ENCODE measurements at places on chromosomes 1 and 21.

GRCh38 chr1:214259353-214259977 lies 21.5 kb upstream of the SMYD2 start:
- no peak for DNase-seq

DNA sequence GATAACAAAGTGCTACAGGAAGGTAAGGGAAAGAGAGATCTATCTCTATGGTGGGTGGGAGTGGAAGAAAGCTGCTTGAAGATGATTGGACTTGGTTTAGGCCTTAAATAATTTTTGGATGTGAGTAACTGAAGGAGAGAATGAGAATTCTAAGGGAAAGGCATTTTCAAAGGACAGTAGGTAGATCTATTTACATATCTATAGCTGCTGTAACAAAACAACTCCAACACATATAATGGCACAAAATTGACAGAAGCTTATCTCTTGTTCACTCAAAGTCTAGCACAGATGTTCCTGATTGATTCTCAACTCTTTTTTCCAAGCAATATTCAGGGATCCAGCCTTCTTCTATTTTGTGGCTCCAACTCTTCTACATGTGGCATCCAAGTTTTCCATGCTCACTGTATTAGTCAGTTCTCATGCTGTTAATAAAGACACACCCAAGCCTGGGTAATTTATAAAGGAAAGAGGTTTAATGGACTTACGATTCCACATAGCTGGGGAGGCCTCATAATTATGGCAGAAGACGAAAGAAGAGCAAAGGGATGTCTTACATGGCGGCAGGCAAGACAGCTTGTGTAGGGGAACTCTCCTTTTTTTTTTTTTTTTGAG lies 3.1 kb upstream of the DDAH1 start:
- DNase-seq: no peak

DNA sequence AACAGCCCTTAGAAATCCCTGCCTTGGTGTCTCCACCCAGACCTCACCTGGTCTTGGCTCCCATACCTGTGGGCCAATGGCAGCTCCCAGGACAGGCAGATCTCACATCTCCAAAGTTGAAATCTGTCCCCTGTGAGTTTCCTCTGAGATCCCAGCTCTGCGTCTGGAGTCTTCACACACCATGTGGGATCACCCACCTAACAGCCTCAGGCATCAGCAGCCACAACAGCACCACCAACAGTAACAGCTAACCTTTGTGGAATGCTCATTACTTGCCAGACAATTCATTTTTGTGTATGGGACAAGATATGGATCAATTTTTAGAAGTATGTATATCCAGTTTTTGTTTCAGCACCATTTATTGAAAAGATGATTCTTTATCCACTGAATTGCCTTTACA lies 523.2 kb downstream of the MATN1 start:
- DNase-seq: no peak

DNA sequence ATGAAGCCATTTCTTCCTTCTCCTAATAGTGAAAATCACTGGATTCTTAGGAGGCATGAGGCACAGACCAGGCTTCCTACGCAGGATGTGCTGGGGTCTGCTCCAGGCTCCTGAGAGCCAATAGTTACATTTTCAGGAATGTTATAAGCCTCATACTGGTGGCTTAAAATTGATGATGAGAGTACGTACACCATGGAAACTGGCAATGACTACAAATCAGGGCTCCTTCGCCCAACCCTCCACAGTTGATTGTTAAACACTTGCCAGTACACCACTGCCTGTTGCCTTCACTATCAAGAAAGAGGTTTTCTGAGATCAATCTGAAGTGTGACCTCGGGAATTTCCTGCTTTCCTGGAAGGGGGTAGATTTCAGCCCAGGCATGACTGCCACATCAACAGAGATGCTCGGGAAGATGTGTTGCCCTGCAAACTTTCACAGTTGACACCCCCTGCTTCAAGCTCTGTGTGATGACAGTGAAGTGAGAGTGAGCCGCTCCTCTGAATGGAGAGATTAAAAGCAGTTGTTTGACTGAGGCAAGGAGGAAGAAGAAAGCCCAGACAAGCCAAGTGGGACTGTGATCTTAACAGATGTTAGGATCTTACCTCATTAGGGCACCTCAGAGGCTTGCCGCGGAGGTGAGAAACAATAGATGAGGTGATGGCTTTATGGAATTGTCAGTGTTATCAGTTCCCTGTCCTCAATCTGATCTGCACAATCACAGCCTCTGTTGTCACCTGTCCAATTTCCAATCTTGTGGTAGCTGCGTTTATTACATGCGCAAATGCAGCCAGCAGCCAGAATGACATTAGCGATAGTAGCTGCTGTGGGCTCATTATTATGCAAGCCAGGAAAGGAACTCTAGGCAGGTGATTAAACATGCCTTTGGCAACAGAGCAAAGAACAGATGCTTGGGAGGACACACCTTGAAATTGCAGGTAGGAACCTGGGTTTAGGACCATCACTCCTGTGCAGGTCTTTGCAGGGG lies 277.3 kb downstream of the KAZN start:
- no peak for DNase-seq

- DNase-seq: no peak
Observed at GRCh38 chr1:227924833-227925574, 22.7 kb downstream of the WNT9A start.

- DNase-seq: no peak
Observed at GRCh38 chr1:202623075-202623474, 87.2 kb downstream of the SYT2 start.

- DNase-seq: no peak
Observed at GRCh38 chr21:45172420-45172819, 98.0 kb downstream of the ADARB1 start.

DNA sequence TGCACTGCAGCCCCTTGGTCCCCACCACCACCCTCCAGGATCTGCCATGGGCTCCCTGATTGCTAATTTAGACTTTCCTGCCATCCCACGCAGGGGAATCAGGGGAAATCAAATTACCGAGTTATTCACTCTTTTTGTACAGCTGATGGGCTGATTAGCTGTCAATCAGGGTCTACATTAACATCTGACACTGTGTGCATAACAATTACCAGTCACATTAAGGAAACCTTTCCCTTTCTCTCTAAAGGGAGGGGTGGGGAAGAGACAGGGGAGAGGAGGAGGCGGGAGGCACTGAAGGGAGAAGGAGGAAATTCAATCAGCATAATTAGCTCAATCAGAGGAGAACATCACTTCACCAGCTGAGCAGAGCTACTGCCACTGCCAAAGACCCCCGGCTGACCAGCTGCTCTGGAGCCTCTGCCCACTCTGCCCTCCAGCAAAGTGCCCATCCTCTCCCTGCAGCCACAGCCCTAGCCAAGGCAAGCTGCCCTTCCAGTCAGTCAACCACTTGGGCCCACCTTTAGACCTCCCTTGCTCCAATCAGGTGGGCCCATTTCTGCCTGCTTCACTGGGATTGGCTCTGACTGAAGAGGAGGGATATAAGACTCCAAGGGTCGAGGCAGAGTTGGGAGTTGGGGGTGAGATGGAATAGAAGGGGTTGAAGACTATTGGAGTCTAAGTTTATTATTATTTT lies 199.3 kb upstream of the ZC3H12A start:
- no peak for DNase-seq

GRCh38 chr1:212635141-212635631 lies 26.6 kb downstream of the ATF3 start:
- DNase-seq: no peak

DNA sequence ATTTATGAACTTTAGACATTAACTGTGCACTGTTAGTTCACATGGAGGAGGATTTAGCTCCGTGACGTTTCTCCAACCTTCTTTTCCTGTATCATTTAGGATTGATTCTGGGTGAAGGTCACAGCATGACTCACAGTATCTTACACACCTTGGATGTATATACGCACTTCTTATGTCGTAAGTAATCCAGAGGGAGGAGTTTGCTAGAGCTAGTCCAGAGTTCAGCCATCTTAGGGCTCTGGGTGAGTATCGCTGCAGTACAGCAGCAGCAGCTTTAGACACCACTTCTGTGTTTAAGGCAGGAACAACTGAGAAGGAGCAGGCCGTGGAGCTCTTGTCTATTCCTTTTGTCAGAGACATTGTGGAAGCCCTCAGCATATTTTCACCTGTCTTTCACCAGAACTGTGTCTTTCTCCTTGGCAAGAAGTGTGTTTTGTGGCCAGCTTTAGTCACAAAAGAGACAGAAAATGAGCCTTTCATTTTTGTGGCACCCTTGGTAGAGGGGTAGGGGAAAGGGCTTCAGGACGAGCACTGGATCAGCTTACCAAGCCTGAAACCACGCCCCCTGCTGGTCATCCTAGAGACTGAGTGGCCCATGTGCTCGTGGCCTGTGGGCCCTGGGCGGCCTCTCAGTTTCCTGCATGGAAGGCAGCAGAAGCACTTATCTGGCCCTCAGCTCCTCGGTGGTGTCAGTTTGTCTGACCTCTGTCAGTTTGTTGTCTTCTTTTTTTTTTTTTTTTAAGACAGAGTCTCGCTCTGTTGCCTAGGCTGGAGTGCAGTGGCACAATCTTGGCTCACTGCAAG lies 64.0 kb downstream of the ADARB1 start:
- no peak for DNase-seq

DNA sequence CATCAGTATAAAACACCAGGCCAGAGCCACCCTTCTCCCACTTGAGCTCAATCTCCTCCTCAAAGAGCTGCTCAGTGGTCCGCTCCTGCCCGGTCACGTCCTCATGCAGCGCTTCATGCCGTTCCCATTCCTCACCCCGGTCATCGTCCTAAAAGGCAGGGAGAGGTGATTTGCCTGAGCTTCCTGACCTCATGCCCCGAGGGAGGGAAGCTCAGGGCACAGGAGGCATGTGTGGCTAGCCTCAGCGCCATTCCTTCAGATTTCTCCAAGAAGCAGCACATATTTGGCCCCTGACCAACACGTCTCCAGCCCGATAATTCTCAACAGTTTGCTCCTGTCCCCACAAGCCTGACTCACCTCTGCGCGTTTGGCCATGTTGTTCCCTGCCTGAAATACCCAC lies 4.2 kb upstream of the GPN2 start:
- no peak for DNase-seq

DNA sequence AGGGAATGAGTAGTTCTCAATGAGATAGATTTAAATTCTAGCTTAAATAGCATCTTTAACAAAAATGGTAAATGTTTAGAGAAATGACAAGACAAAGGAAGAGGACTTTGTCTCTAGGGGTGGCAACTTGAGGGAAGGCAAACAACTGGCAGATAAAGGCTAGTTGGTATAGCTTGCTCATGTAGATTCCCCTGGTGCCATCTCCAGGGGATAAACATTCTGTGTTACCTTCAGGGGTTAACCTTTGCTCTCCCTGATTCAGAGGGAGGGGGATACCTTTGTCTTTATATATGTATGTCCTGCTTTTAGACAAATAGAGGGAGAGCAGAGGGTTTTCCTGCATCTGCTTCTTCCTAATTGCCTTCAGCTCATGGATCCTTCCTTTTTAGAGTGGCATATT lies 153.7 kb upstream of the L1TD1 start:
- DNase-seq: no peak

DNA sequence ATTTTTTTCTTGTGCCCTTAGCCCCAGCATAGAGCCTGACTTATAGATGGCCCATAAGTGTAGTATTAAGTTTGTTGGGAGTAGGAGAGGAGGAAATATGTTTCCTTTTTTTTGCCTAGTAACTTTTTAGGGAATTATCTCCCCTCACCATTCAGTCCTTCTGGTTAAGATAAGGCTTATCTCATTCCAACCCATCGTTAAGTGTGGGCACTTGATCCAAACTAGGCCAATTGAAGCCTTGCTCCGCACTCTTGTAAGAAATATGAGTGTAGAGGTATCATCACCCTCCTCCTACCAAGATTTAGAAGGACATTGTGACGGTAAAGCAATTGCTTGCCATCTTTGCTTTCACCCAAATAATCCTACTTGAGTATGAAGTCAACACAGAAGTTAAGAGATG lies 8.8 kb upstream of the FGGY start:
- DNase-seq: no peak

DNA sequence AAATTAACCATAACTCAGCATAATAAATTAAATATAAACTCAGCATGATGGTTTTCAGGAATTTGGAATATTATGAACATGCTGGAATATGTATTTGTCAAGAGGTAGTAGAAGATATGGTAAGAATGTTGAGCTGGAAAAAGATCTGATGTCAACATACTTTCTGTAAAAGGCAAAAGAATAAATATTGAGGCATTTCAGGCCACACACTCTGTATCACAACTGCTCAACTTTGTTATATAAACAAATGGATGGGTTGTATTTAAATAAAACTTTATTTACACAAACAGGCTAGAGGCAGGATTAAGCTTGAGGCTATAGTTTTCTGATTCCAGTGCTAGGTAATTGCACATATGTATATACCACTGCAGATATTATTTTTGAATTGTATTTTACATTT lies 1409.4 kb downstream of the MRPL39 start:
- no peak for DNase-seq

GRCh38 chr1:55084257-55084656 lies 44.9 kb downstream of the PCSK9 start:
- DNase-seq: no peak

GRCh38 chr1:151534662-151535278 lies 5.3 kb upstream of the TUFT1 start:
- DNase-seq: peak; percentile 71

DNA sequence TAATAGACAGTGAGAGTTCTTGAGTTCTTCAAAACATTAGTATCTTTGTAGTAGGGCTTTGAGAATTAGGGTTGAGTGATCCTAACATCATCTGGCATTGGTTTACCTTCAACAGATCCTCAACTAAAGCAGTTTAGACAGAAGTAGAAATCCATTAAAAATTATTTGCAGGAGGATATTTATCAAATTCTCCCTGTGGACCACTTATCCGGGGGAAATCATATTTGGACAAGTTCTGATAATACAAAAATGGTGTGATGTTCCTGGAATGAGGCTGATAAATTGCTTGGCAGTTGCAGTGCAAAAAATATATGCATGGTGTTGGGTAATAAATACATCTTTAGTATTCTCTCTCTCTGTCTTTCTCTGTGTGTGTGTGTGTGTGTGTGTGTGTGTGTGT lies 115.1 kb upstream of the CHODL start:
- no peak for DNase-seq

GRCh38 chr21:36437745-36438128 lies 42.2 kb downstream of the CLDN14 start:
- DNase-seq: no peak

DNA sequence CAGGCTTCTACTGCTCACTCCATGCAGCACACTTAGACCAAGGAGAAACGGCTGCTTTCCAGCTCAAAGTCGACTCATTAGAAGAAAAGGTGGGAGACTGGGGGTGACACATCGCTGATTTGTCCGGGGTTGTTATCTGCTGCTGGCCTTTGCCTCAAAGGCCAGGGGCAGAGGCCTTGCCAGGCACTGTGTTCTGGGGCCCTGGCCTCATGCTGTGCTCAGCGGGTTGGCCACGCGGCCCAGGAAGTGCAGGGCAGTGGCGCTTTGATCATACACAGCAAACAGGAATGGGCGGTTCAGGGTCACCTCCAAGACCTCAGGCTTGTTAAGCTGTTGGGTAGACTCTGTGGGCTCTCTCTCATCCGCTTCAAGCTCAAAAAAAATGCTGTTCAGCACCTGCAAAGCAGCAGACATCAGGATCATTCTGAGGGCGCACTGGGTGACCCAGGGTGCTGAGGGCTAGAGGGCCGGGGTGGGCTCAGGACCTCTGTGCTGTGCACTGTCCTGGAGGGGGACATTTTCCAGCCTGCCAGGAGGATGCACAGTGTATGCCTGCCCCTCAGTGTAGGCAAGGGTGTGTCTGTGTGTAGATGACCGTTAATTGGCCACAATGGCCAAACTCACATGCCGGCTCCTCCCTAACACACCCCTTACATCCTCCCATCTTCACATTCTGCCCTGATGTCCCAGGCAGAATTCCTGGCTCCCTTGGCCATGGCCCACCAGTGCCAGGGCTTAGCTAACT lies 10.8 kb downstream of the AGT start:
- DNase-seq: no peak
